Activated T-helper 1 cell treated with Interleukin-2 at 50 U/mL for 16 hours (primary cell): ENCODE measurements at places on chromosomes 3 and 15.
A peak's percentile ranks its signal among the peaks of the same experiment; 100 is the strongest.

DNA sequence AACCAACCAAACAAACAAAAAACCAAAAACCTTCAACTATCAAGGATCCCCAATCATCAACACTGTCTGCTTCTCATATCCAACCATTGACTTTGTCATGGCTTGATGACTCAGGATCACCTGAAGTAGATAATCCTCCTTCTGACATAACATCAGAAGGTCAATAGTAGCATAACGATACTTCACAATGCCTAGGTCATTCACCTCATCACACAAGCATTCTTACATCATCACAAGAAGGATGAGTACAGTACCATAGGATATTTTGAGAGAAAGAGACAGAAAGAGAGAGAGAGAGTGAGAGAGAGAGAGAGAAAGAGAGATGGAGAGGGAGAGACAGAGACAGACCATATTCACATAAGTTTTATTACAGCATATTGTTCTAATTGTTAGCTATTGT lies 42.1 kb downstream of the SPATA16 start:
- no peak for DNase-seq

GRCh38 chr15:76973362-76973743 lies 21.6 kb upstream of the PSTPIP1 start:
- peak; percentile 47 for DNase-seq

GRCh38 chr15:74340150-74340549 lies 27.3 kb downstream of the CYP11A1 start:
- no peak for DNase-seq

DNA sequence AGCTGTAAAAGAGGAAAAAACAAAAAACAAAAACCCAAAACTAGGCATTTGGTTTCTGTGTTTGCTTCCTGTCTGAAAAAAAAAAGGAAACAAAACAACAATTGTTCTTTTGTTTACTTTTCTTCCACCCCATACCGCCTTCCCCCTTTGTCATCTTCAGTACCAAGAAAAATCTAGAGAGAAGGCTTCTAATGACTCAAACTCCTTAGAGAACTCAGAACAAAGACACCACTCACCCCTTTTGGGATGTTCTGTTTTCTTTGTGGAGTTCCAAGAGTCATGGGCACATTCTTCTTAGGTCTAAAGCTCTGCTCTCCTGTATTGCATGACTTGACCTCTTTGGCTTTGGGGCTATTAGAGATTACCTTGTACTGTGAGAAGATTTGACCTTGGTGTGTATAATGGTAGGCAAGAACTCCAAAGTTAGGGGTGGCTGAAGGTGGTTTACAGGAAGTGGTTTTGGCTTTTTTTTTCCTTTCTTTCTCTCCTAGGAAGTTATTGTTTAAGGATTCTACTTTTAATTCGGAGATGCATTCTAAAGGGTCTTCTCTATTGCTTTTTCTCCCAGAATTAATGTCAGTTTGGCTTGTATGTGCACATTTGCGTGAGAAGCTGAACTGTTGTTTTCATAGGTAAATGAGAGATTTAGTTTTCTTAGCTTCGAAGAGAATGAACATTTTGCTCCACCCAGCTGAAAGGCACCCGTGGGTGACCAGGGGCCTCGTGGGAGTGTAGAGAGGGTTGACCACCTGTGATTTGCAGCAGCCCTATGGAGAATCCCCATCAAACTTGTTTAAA lies 39.5 kb upstream of the ZBTB20 start:
- no peak for DNase-seq

- peak; percentile 72 for DNase-seq
Measured at GRCh38 chr15:56243163-56244037, at the start of gene RFX7. TSS of gene RFX7 (minus strand) at chr15:56243879. CDS start at chr15:56243285, 594 bp downstream.
